MG63 (cell line): ENCODE measurements at places on chromosomes 2 and 18. TPM values are rescaled to one million over a fixed set of nuclear protein-coding genes. Genes with fewer than 3 reads are reported as not detected.

DNA sequence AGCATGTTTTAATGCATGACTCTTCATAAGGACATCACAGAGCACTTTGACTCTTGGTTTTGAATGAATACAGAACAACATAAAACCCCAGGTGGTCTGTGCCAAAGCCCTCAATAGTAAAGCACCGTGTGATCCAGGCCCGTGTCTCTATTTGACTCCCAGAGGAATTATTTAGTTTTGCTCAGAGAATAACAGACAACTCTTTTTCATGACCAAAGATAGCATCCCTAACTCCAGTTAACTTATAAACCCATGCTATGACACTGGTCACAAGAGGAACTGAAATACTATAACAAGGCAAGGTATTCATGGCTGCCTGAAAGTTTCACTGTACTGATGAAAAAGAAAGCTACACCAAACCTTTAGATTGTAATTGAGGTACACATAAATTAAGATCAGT, 128.4 kb downstream of the IKZF2 start:
- no peak for DNase-seq

DNA sequence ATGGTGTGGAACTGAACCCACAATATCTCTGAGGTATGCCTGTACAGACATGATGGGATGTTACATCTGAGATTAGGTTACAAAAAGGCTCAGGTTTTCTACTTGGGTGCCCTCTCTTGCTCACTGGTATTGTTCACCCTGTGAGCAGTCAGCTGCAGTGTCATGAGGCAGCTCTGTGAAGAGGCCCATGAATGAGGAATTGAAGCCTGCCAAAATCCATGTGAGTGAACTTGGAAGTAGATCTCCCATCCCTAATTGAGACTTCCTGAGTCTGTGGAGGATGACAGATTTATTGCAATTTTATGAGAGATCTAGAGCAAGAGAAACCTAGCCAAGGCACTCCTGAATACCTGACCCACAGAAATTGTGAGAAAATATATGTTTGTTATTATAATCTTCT, 404.9 kb upstream of the ZEB2 start:
- no peak for DNase-seq

- DNase-seq, result no peak
These were observed 684 bp upstream of the ZCCHC2 start for GRCh38 chr18:62522178-62522503.

GRCh38 chr2:202203348-202203747, 35.0 kb downstream of the SUMO1 start:
- DNase-seq, result no peak

GRCh38 chr18:9389706-9390105, 55.1 kb downstream of the TWSG1 start:
- no peak for DNase-seq

The AGXT gene
- total RNA-seq, result not detected in 2 replicates

DNA sequence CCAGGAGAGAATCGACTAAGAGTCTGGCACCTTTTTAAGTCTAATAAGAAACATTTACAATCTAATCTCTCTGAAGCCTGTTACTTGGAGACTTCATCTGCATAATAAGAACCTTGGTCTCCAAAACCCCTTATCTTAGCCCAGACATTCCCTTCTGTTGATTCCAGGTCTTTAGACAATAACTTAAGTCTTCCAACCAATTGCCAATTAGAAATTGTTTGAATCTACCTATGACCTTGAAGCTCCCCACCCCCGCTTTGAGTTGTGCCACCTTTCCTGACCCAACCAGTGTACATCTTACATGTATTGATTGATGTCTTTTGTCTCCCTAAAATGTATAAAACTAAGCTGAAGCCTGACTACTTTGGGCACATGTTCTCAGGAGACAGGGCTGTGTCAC, 49.5 kb upstream of the DTNA start:
- no peak for DNase-seq
